ENCODE measurements at places on chromosomes 11 and 22.

DNA sequence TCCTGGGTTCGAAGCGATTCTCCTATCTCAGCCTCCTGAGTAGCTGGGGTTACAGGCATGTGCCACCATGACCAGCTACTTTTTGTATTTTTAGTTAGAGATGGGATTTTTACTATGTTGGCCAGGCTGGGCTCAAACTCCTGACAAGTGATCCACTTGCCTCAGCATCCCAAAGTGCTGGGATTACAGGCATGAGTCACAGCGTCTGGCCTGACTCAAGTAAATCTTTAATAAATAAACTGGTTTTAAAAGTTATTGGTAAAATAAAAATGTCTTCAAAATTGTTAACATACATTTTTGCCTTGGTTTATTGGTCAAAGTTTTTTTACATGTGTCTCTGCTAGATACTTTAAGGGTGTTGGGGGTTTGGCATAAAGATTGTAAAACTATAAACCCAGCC lies 7.3 kb upstream of the PES1 start:
- DNase-seq = no peak

DNA sequence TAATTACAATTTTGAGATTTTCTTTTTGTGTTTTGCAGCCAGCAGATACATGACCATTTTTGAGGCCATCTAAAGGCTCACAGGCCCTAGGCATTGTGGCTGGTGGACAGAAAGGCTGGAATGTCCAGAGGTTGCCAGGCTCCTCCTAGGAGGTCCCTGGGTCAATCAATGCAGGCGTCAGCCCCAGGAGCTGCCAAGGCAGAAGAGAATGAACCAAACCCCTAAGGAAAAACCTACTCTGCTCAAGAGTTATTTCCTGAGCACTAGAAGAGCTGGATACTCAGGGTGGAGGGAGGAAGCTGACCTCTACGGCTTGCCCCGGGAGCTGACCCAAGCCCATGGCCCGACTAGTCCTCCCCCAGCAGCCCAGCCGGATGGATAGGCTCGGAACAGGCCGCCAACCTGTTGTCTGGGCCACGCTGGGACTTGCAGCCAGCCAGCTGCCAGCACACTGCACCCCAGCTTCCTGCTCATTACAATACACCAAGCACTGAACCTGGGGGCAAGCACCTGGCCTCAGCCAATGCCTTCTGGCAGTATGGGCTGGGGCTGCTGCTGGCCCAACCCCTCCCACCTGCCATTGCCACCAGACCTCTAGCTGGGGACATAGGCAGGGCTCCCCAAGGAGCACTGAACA lies 5.7 kb upstream of the SCGB1A1 start:
- no peak for DNase-seq

DNA sequence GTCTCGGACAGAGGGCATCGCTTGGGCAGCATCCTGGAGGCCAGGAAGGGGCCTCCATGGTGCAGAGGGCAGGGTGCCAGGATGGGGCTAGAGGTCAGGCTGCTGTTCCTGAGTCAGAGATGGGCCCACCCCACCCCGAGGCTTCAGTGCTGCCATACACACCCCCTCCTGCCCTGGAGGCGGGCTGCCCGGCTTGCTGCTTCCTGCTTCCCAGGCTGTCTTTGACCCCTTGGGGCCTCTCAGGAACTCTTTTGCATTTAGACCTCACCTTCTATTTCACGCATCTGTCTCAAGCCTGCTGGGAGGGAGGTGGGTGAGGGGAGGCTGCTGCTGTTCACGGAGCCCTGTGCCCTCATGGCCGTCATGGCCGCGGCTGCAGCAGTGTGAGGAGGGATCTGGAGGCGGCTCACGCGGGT lies 6.6 kb upstream of the GRAMD4 start:
- no peak for DNase-seq

DNA sequence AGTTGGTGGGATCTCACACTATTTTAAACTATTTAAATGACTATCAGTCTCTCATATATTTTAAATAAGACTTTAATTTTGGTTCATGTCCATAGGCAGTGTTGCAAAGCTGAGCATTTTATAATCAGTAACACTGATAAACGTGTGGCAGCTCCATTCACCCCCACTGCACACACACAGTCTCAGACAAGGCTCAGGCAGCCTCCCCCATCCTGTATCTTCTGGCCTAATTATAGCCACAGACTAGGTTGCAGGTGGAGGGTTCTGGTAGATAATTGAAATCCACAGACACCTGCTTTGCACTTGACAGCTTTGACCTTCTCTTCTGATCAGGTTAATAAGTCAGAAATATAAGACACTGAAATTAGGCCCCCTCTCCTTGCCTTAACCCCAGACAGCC lies 118.5 kb upstream of the LDLRAD3 start:
- no peak for DNase-seq

DNA sequence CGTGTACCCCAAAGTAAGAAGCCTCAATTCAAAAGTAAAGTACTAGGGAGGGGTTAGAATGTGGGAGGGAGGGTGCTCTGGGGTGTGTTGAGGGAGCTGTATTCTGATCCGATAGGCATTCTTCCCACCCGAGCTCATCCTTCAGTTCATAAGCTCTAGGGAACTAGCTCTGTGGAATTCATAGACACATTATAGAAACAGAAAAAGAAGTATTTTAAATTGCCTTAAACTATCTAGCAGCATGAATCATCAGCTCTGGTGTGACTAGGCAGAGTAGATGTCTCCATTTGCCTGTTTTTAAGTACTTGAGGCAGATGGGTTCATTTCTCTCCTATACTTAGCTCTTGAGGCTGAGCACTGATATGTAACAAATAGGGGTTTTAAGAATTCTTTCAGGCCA lies 7.3 kb upstream of the SGSM3 start:
- no peak for DNase-seq

GRCh38 chr11:94152678-94153065 lies 24.0 kb downstream of the PANX1 start:
- no peak for DNase-seq

DNA sequence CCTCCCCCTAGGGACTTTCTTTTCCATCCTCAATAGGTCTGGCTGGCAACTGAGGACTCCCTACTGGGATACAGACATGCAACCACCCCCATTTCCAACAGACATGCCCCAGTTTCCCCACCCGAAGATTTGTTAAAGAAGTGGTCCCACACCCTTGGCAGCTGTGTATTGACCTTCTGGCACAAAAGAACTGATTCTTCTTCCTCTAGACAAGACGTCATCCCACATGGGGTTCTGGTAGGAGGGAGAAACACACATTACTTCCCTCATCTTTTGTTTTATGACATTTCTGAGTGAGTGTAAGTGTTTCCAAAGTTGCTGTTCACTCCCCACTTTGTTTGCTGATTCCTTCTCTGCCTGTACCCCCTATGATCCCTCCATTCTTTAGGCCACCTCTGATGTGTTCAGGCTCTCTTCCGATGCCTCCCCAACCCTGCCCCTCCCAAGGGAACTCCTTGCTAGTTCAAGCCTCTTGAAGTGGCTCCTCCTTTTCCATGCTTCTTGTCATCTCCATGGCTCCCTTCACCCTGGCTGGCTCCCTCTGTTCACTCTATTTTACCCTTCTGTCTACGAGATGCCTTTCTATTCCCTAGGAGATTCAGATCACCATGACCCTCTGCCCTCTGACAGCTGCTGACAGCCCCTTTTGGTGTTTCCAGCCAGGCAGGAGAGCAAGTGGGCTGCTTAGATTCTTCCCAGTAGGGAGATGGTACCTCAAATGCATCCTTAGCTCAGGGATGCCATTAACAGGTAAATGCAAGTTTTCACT lies 4.3 kb downstream of the KIRREL3 start:
- no peak for DNase-seq

GRCh38 chr11:132541794-132542193 lies 990.5 kb downstream of the OPCML start:
- DNase-seq = no peak

DNA sequence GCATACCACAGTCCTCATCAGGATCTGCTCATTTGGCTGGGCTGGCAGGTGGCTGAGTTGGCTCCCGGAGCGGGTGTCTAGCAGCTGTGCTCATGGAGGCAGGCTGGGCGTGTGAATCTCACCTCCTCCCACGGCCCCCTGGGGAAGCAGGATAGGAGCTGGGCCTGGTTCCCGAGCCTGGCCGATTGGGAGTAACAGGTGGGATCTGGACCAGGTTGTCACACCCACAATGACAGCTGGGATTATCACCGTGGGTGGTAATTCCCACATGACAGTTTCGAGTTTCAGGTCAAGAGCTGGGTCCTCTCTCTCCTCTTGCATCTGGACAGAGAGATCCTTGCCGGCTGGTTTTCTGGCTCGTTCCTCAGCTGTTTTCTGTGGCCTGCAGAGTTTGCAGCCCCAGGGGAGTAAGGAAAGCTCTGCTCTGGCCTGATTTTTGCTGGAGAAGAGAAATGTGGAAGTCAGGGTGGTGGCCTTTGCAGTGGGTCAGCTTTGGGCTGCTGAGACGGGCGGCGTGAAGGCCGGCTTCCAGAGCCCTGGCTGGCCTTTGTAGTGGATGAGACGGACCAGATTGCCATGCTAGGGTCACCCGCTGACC lies 57.0 kb downstream of the BCR start:
- no peak for DNase-seq

DNA sequence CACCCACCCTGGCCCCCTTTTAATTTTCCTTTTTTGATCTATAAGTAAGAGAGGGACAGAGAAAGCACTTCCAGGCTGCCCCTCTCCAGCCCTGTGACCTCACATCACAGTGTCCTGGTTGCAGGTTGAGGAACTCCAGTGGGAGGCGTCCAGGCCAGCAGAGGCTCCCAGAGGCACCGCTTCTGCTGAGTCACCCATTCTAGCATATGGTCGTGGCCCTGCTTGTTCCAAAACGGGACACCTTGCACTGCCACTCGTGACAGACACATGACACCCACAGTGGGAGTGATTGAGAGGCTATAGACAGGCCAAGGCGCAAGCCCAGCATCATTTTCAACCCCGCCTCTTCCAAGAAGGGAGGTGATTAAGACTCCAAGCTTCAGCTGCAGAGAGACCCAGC lies 16.0 kb upstream of the TMPRSS4 start:
- DNase-seq = no peak

DNA sequence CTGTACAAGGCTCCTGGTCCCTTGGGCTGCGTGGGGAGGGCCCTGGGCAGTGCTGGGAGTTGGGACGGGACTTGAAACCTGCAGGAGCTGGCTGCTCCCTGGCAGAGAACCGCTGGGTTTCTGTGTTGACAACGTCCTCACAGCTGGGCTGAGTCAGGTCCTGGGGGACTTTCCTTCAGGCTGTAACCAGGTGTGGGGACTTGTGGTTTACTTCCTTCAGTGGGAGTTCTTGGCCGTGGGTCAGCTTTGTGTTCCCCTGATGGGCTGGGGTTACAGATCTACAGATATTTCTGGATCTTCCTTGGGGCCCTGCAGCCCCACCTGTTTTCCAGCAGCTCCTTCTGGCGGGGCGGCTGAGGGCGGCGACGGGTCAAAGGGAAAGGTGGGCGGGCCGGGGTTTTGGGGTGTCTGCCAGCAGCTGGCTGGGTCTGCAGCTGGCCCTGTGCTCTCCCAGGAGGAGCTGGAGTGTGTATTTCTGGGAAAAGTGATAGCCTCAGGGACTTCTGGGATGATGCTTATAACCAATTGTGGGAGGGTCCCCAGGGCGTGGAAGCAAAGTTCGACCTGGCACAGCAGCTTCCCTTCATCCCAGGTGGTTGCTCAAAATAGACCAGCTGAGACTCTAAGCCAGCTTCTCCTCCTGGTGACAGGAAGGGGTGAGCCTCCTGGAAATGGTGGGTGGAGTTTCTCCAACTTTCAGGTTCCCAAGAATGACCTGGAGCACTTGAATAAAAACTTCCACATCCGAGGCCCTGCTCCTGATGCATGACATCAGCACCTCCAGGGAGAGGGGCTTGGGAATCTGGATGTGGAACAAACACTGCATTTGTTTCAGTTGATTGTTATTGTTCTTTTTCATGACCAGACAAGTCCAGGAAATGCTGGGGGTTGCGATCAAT lies 19.1 kb downstream of the ST14 start:
- DNase-seq = no peak

GRCh38 chr22:40951795-40952605 lies 822 bp downstream of the RBX1 start:
- DNase-seq = no peak

GRCh38 chr11:46229230-46229629 lies 48.2 kb upstream of the CREB3L1 start:
- DNase-seq = no peak

GRCh38 chr22:28155808-28156207 lies 236.8 kb upstream of the PITPNB start:
- DNase-seq = no peak

- no peak for DNase-seq
Measured at GRCh38 chr11:85806876-85807275, 4.1 kb downstream of the SYTL2 start.

GRCh38 chr22:43036282-43036829 lies 21.4 kb upstream of the PACSIN2 start:
- DNase-seq = no peak

DNA sequence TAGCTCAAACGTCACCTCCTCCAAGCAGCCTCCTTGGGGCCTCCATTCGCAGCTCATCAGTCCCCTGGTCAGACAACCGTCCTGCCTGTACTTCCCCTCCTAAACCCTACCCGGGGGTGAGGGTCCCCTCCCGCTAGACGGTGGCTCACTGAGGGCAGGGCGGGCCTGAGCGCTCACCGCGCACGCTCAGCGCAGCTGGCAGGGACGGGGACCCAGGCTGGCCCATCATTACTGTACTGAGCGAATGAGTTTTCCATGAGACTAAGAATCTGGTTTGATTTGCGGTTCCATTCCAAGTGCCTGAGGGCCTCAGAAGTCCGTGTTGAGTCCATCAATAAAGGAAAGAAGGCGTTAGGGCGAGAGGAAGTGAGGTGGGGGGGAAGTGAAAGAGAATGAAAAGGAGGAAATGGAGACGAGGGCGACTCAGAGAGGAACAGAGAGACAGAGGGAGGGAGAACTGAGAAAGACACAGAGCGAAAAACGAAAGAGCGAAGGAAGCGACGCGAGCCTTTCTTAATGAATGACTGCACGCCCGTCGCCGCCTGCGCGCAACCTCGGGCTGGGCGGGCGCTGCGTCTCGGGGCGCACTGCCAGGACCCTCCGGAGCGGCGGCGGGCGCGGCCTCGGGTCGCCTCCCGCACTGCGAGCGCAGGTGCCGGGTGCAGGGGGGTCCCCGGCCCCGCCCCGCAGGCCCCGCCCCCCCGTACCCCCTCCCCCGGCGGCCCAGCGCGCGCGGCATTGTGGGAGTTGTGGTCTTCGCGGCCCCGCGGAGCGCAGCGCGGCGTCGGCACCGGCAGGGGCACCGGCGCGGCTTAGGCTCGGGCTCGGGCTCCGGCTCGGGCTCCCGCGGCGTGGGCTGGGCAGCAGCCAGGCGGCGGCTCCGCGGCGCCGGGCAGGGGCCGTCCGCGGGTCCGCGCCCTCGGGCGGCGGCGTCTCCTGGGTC lies at the start of gene ASPHD2:
TSS of gene ASPHD2 (plus strand) at position 746 of the 943 bp plus-strand sequence. CDS start 4,356 bp downstream, outside the sequence.
- DNase-seq = peak; percentile 67

GRCh38 chr22:45577746-45578523 lies 75.3 kb downstream of the FBLN1 start:
- peak; percentile 59 for DNase-seq

GRCh38 chr22:19242699-19243098 lies 48.8 kb downstream of the CLTCL1 start:
- no peak for DNase-seq
